Uterus (tissue), 4 donors: ENCODE measurements at places on chromosomes 6 and 20.

GRCh38 chr20:38423541-38423940, 11.6 kb downstream of the SNHG17 start:
- no peak for DNase-seq

GRCh38 chr20:37345339-37346235, at the start of gene SRC:
SRC (plus strand) TSS chr20:37346140; CDS start chr20:37384154, 38,014 bp downstream.
- DNase-seq = peak; percentile 89

- no peak for DNase-seq
Observed at GRCh38 chr6:139443231-139444112, 69.0 kb upstream of the CITED2 start.

- DNase-seq = no peak
Observed at GRCh38 chr20:1396264-1396663, 3.4 kb upstream of the FKBP1A start.

DNA sequence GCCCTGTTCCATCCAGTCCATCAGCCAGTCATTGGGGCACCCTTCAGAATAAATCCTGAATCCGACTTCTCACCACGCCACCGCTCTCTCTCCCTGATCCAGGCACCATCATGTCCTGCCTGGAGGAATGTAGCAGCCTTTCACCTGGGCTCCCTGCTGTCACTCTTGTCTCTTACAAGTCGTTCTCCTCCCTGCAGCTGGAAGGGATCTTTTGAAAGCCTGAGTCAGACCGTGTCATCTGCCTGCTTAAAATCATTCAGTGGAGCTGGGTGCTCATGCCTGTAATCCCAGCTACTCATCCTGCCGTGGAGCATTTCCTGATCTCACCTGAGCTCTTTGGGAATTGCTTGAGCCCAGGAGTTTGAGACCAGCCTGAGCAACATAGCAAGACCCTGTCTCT, 19.2 kb upstream of the KCNG1 start:
- no peak for DNase-seq

- DNase-seq = no peak
Observed at GRCh38 chr6:31308050-31308844, 36.4 kb upstream of the HLA-C start.

DNA sequence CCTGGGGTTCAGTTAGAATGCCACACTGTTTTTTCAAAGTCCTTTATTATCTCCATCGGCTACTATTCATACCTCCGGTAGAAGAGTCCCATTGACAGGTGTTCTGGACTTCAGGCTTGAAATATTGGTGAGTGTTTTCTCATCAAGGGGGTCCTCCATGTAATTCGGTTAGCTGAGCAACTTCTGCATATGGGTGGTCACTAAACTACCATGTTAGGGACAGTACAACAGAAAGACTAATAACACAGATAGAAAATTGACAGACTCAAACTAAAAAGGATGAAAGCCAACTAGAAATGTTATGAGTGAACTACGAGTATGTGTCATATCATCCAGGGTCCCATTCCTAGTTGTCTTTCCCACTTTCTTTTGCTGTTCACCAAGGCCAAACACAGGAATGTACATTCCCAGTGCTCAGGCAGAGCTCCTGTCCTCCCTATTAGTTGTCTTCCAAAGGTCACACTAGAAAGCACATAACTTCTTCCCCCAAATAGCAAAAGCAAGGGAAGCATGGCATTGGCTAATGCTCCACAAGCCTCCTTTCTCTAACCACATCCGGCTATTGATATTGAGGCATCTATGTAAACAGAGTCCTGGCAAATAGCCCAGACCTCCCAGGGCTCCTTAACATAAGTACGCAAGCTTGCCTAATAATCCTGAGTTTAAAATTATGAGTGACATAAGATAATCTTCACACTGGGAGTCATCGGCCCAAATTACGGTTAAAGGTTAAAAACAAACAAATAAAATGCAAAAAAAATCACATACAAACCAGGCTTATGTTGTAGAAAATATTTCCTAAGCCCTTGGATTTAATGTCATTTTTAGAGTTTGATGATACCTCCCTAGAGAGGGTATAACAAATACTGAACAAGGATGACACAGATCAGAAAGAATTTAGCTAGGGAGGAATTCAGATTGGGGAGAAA, 13.2 kb downstream of the CCN2 start:
- peak; percentile 21 for DNase-seq

GRCh38 chr6:78896227-78896626, 28.9 kb downstream of the IRAK1BP1 start:
- no peak for DNase-seq

- DNase-seq = no peak
Observed at GRCh38 chr6:139240161-139241010, 51.4 kb downstream of the TXLNB start.

GRCh38 chr6:125750692-125751333, 1.4 kb downstream of the HEY2 start:
- DNase-seq = no peak

DNA sequence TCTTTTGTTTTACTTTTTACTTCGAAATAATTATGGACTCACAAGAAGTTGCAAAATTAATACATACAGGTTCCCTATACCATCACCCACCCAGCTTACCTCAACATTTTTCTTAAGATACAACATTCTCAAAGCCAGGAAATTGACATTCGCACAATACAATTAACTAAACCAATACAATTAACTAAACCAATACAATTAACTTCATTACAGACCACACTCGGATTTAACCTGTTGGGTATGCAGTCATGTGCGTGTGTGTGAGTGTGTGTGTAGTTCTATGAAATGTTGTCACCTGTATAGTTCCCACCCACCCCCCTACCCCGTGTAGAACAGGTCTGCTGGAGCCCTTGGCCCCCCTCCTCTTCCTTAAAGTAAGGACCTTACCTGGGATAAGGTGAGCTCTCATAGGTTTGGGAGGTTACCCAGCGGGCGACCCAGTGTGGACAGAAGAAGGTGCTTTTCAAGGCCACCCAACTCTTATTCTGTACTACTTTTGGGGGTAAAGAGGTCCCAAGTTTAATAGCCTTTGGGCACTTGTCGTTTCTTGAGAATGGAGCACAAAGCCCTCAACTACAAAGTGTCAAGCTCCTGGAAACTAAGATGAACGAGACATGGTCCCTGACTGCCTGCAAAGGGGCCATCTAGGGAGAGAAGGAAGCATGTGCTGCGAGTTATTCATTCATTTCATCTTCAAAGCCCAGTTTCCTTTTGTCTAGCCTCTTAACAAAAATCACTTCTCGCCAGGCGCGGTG, 544 bp upstream of the STK38 start:
- no peak for DNase-seq

GRCh38 chr6:108526739-108527174, 34.0 kb upstream of the FOXO3 start:
- DNase-seq = no peak

GRCh38 chr6:101146389-101146788, 247.1 kb upstream of the GRIK2 start:
- no peak for DNase-seq

GRCh38 chr20:57059055-57059596, 207.3 kb downstream of the BMP7 start:
- no peak for DNase-seq

DNA sequence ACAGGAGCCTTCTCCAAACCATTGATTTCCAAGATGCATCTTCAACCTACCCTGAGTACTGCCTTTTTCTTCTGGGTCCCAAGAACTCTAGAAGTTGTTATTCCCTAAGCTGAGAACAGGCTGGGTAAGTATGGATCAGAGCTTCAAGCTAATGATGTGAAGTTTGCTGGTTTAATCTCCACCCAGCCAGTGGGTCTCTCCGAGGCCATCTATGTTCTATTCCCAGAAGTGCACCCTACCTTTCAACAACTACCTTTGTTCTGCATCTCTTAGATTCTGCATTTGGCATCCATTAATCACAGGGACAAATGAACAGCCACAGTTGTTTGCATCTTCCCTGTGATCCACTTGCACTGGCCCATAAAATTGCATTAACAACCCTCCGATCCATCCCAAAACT, 246.2 kb downstream of the HIVEP2 start:
- no peak for DNase-seq

GRCh38 chr6:138234363-138234762, 16.1 kb upstream of the PBOV1 start:
- DNase-seq = no peak

GRCh38 chr20:50085481-50086365, 27.2 kb downstream of the UBE2V1 start:
- peak; percentile 16 for DNase-seq
